Stimulated activated CD4-positive, alpha-beta T cell treated with anti-CD3 and anti-CD28 coated beads, Interleukin-1b, Interleukin-23, amount 100 ng/mL, for 4 hours (primary cell): ENCODE measurements at places on chromosomes 4 and X.
A peak's percentile ranks its signal among the peaks of the same experiment; 100 is the strongest.

- no peak for DNase-seq
Observed at GRCh38 chr4:114593526-114593925, 5.1 kb upstream of the UGT8 start.

DNA sequence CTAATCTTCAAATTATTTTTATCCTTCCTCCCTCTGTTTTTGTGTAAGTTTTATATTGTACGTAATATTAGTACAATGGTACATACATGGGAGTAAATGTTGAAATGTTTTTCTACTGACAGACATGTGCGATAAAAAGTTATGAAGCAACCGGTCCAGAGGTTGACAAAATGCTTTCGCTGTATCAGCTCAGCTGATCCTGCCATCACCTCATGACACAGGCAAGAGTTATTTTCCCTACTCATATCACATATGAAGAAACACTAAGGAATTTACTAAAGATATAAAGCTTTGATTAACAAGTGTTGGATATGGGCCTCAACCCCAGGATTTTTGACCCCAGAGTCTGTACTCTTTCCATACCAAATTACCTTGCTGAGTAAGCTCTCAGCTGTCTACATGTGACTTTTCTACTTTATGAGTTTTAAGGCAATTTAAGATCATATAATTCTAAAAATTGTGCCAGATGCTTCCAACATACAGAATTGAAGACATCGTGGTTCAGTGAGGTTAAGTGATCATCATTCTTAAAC, 50.0 kb downstream of the CLCN5 start:
- no peak for DNase-seq

DNA sequence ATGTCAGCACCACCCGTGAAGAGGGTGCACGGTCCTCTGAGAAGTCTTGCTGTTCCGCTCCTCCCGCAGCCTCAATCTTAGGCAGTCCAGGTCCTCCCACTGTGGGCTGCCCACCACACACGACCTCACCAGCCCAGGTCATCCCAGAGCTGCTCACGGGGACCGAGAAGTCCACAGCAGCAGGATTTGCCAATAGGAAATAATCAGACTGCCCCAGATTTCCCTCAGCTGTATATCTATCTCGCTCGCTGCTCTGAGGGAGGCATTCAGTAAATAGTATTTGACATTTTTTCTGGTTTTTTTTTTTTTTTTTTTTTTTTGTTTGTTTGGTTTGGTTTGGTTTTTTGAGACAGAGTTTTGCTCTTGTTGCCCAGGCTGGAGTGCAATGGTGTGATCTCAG, 83.8 kb downstream of the STOX2 start:
- no peak for DNase-seq

GRCh38 chr4:133275246-133275645, 126.2 kb downstream of the PCDH10 start:
- DNase-seq = no peak

- DNase-seq = no peak
Observed at GRCh38 chr4:6905516-6906445, 3.8 kb upstream of the TBC1D14 start.

DNA sequence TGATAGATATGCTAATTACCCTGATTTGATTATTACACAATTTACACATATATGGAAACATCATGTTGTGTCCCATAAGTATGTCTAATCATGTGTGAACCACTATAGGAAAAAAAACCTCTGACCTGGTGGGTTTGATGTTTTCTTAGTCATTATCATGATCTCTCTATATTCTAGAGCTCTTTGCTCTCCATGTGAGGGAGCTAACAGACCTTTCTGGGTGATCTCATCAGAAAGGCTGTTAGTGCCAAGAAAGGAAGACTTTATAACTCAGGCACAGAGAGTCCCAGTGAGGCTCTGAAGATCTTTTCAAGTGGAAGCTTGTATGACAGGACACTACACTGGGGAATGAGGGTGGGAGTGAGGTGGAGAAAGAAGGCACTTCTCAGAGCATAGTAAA, 527.7 kb upstream of the MAGEB2 start:
- DNase-seq = no peak

GRCh38 chrX:153338836-153339235, 4.9 kb downstream of the ZNF275 start:
- no peak for DNase-seq

GRCh38 chrX:69107747-69108401, 57.4 kb downstream of the PJA1 start:
- DNase-seq = no peak

GRCh38 chr4:155974476-155974749, 20.7 kb upstream of the CTSO start:
- DNase-seq = no peak

DNA sequence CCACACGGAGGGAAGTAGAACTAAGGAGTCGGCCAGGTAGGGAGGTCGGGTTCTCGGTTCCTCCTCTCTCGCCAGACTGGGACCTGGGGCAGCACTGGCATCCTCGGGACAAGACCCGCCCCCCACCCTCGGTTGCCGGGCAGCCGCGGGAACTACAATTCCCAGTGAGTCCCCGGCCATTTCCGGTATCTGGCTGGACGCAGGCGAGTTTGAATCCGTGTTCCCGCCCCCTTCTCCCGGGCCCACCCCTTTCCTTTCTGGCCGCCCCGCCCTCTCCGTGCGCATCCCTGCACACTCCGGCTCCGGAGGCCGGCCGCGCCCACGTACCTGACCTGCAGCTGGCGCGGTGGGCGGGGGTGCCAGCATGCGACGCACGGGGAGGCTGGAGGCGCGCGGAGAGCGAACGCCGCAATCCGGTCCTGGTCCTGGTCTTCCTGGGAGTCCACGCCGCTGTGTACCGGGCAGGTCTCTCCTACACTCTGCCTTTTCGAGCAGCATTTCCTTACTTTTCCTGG, 10.2 kb upstream of the DLG3 start:
- peak; percentile 58 for DNase-seq

DNA sequence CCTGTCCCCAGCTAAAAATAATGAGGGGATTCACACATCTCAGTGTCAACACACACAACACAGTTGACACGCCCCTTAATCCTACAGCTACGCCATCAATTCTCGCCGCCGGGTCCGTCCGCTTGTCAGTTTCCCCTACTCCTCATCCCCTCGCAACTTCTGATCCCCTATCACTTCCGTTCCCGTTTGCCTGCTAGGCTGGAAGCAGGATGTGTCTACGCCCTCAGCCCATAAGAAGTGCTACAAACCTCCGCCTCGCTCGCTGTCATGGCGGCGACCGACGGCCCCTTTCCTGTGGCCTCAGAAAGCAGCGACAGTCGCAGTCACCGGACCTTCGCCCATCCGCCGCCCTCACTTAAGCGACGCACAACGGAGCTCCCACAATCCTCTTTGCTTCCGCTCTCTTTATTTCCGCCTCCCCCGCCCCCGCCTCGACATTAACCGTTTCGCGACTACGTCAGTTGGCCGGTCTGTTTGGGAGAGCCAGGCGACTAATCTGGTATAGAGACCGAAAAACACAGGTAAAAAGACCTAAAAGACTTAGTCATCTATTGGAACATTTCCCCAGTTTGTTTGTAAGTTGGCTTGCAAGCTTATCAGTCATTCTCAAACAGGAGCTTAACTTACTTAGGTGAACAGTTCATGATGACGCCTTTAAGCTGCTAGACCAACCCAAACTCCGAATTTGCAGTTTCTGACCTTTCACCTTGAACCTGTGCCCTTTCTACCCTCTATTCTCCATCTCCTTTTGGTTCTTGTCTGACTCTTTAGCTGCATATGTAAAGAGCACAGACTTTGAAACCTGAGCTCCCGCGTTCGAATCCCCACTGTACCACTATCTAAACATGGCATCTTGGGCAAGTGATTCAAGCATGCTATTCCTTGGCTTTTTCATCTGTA, at the start of gene SLC25A53:
Gene SLC25A53 (minus strand): TSS at position 380 of the 900 bp plus-strand sequence. CDS start 51,752 bp downstream, outside the sequence.
- peak; percentile 54 for DNase-seq

- DNase-seq = no peak
Observed at GRCh38 chrX:70253377-70254062, 6.5 kb downstream of the P2RY4 start.

DNA sequence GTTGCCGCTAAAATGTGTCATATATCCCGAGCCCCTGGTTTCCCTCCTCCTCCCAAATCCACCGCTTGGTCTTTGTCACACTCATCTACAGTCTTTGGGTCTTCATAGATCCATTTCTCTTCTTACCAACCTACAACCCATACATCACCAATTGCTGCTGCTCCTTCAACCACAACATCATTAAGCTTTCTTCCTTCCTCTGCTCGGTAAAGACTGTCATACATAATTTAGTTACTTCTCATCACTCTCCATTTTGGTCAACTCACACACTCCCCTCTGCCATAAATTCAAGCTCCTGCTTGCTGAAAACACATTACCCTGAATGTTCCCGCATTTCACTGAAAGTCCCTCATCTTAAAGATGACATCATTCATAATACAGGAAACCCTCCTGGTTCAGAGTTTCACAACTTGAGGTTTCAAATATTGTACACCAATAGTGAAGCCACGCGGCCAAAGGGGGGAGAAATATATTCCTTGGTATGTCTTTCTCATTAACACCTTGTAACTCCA, 1.7 kb upstream of the DCTD start:
- DNase-seq = no peak

DNA sequence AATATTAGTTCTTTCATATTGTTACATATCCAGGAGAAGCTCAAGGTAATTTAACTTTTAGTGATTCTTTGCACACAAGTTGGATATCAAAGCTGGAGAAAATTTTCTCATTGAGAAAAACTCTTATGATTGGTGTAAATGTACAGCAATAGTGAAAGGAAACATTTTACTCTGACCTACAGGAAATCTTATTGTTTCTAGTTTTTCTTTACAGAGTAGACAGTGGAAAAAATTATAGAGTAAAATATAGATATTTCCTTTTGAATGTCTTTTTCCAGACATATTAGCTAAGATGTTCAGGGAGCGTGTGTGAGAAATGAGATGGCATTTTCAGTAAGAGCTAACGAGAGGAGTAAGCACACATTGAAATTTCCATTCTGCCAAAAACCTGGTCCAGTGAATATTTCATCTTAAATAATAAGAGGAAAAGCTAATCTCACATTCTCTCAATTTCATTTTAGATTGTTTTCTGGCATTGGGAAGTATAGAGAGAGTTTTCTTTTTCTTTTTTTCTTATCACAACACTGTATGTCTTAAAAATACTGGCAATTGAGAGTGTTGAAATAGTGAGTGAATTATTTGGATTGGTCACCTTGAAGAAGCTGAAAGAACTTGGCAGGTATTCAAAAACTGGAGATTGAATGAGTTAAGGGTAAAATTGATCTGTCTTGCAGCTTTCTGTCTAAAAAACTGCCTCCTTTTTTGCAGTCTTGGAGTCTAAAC, 15.6 kb upstream of the ATP8A1 start:
- DNase-seq = no peak

DNA sequence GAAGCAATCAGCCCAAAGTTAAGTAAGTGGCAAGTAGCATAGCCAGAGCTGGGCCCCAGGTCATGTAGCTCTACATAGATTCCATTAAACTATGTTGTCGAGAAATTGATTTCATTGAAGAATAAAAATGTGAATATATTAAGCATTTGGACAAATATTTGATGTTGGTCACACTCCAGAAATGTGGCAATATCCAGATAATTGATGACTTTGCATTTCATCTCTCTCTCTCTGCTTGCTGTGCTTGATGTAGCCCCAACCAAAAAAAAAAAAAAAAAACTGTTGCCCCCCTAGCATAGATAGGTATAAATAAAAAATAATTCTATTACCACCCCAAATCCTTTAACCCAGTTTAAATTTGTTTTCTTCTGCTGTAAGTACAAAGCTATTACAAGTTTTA, 7.5 kb upstream of the NDST3 start:
- DNase-seq = no peak

DNA sequence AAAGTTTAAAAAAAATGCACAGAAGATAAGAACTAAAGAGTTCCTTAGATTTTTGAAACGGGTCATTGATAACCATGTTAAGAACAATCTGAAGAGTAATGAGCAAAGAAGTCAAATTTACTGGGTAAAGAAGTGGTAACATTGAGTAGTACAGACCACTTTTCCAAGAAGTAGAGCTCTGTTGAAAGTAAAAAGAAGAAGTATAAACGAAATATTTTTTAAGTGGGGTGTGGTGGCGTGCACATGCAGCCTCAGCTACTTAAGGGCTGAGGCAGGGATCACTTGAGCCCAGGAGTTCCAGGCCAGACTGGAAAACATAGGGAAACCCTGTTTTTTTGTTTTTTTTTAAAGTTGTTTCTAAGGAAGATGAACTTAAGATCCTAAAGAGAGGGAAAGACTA, 68.5 kb downstream of the UBA6 start:
- no peak for DNase-seq

DNA sequence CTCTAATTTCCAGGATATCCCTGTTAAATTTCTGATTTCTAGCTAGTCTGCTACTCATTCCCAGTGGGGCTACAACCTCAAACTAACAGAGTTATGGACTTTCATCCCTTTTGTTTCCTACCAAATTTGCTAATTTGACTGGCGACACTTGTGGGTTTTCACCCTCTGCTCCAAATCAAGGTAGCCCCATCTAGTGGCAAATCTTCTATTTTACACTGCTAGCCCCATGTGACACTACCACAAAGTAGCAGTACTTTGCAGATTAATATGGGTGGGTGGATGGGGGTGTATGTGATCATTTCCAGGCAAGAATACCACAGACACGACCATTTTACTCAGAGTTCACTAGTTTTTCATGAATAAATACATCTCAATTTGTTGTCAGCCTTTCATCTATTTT, 150.3 kb downstream of the MSL3 start:
- DNase-seq = no peak

DNA sequence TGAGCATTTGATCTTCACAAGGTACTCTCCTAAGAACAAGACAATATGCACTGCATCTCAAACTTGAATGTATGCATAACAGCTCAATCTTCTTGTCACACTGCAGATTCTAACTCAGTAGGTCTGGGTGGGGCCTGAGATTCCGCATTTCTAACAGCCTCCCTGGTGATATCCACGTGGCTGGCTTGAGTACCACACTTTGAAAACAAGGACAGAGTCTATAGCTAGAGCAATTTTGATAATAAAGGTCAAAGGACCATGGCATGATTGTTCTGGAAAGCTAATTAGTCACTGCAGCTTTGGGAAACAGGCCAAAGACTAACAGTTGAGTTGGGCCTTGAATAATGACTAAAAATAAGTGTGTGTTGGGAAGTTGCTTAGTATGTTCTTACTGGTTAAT, 213.3 kb downstream of the GBA3 start:
- DNase-seq = no peak
